Common myeloid progenitor, CD34-positive (primary cell): ENCODE measurements at places on chromosomes 4 and X.

GRCh38 chr4:55819634-55820033 is at the start of gene EXOC1L:
Gene EXOC1L, plus strand, starts transcription at chr4:55819790. Its CDS starts 237 bp downstream, at chr4:55820027.
- peak; percentile 73 for DNase-seq

DNA sequence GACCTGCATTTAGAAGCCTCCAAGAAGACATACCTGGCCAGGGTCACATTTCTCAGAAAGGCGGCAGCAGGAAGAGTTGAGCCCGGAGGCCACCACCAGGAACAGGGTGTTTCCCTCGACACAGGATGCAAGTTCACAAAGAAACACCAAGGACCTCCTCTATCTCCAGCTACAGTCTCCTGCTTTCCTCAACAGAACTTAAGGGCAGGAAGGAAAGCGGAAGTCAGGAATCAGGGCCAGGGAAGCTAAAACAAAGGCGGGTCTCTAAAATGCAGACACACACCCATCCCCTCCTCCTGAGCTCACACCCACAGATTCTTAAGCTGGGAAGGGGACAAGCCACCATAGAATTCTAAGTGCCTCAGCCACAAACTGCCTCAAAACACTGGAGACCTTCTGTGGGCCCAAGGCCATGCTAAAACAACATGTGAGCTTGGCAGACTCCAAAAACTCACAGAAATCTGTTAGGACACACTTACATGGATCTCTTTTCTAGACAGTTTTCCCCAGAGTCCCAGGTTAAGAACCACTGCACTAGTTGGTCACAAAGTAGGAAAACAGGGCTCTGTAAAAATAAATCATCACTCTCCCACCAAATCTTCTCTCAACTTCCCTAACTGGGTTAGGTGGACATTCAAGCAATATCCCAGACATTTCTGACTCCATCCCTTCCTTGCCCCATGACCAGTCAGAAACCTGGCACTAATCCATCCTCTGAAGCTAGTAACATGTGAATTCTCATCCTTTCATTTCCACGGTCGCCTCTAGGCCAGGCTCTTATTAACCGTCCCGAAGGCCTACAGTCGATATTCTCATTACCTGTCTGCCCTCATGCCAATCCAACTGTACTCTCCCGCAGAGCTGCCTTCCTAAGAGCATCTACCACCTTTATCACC is 163.2 kb downstream of the APBB2 start:
- DNase-seq: no peak

DNA sequence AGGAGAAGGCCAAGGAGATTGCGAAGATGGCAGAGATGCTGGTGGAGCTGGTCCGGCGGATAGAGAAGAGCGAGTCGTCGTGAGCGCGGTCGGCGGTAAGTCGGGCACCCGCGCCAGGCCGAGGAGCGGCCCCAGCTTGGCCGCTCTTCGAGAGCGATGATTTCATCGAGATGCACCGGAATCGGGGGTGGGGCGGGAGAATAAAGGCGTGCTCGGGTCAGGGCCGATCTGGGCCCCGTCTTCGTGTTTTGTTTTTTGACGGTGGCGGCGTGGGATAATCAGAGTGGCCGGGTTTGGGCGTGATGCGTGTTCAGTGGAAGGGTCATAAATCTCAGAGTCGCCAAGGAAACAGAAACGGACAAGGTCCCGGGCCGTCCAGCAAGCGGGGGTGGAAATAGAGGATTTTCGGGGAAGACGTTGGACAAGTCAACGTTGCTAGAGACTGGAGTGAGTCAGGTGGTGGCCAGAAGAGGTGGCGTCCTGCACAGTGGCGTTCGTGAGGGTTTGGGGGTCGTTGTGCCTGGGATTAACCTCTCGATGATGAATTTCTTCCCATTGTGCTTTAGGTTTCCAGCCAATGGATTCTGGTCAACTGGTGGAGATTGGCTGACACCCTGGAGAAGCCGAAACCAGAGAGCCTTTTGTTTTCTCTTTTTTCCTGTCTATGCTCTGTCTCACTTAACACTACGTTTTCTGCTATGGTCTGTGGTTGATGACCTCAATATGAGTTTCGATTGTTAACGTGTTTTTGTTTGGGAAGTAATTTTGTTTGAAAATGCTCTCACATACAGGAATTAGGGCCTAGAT is 882 bp downstream of the MRFAP1 start:
- peak; percentile 56 for DNase-seq

DNA sequence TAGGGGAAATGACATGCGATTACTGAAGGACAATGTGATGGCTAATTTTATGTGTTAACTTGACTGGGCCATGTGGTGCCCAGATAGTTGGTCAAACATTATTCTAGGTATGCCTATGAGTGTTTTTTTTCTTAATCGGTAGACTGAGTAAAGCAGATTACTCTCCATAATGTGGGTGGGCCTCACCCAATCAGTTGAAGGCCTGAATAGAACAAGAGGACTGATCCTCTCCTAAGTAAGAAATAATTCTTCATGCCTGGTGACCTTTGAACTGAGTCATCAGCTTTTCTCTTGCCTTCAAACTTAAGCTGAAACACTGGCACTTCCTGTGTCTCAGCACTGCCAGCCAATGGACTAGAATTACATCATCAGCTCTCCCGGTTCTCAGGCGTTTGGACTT is 164.0 kb upstream of the FGF13 start:
- DNase-seq: no peak

DNA sequence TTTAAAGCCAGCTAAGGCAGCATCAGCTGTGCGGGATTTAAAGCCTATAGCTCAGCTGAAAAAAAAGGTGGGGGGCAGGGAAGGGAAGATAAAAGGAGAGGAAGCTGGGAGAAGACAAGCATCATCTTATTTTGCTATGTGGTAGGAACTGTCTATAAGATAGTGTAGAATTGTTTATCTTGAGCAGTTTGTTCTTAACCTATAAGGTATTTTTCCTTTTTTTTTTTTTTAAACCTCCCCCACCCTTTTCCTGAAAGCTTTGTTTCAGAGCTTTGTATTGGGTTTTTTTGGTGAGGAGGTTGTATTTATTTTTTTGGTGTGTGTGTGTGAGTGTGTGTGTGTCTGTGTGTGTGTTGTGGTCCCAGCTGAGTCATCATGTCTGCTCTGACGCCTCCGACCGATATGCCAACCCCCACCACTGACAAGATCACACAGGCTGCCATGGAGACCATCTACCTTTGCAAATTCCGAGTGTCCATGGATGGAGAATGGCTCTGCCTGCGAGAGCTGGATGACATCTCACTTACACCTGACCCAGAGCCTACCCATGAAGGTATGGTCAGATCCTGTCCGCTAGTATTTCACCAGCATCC is 531 bp downstream of the RUFY3 start:
- DNase-seq: no peak

DNA sequence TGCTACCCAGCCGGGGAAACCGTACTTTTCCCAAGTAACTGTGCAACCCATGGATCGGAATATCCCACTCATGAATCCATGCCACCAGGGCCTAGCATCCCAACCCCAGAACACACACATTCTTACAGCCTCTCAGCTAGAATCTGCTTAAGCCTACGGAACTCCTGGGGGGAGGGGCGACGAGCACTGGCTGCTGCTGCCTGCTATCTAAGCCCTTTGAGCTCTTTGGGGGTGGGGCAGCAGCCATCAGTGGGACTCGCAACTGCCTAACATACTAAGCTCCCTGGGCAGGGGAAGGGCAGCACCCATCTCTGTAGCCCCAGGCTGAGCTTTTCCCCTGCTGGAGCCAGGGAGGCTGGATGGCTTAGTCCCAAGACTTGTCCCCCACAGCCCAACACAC is 28.6 kb downstream of the NUDT10 start:
- no peak for DNase-seq
